ENCODE measurements at places on chromosomes 16 and 17. TPM values are rescaled to one million over a fixed set of nuclear protein-coding genes. Genes with fewer than 3 reads are reported as not detected.

- H3K4me1 ChIP-seq, result no peaks in the 10 kb centered on the region
- H3K4me3 ChIP-seq, result no peak overlapping the region
- H3K36me3 ChIP-seq, result no peaks in the 10 kb centered on the region
- no peaks in the 10 kb centered on the region for H3K27me3 ChIP-seq
Measured at GRCh38 chr16:71698491-71698890, 26.0 kb downstream of the PHLPP2 start.

DNA sequence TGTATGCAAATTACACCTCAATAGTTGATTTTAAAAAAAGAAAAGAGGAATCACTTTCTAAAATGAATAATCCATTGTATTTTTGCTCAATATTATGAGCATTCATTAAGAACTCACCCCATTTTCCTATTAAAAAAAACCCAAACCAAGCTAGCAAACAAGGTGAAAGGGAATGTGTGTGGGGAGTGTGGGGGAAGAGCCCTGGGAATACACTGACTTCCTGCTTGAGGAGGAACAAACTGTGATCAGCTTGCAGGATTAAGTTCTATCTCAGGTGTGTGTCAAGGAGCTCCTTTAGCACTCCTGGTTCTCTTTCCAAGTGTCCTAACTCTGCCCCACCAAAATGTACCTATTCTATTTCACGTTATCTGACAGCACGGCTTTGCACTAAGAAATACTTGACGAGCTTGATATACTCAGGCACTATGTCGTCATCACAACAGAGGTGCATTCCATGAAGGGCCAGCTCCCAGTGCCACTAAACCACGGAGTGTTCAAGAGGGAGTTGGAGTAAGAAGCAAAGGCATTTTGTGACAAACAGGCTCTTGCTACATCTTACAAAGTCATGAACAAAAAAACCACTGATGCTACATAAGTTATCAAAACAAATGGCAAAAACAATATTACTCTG lies 73.2 kb downstream of the MYH10 start:
- H3K4me1 ChIP-seq, result no peaks in the 10 kb centered on the region
- no peaks in the 10 kb centered on the region for H3K27me3 ChIP-seq
- no peak for DNase-seq

GRCh38 chr17:358491-359151 lies 6.0 kb upstream of the RPH3AL start:
- H3K27ac ChIP-seq, result no peak overlapping the region
- H3K4me3 ChIP-seq, result no peak overlapping the region
- H3K36me3 ChIP-seq, result no peaks in the 10 kb centered on the region
- DNase-seq, result no peak
- H3K4me1 ChIP-seq, result peaks cover 21% of the 10 kb centered on the region
- no peaks in the 10 kb centered on the region for H3K27me3 ChIP-seq

DNA sequence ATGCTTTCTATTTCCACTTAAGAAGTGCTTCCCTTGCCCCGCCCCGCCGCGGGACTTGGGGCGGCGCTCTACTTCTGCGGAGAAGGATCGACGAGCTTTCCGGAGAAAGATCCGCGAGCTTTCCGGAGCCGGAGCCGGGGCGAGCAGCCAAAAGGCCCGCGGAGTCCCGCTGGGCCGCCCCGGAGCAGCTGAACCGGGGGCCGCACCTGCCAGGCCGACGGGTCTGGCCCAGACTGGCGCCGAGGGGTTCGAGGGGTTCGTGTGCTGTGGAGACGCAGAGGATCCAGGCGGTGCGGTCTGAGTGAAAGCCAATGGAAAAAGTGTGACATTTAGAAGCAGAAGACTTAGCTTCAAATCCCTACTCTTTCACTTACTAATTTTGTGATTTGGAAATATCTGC lies 50.8 kb downstream of the TBC1D26 start:
- no peak overlapping the region for H3K4me3 ChIP-seq
- H3K27me3 ChIP-seq, result peaks cover 4% of the 10 kb centered on the region
- no peaks in the 10 kb centered on the region for H3K36me3 ChIP-seq
- no peak overlapping the region for H3K27ac ChIP-seq
- H3K4me1 ChIP-seq, result no peaks in the 10 kb centered on the region
- DNase-seq, result peak; percentile 61

- no peak overlapping the region for H3K27ac ChIP-seq
- no peaks in the 10 kb centered on the region for H3K36me3 ChIP-seq
- H3K4me3 ChIP-seq, result no peak overlapping the region
- no peaks in the 10 kb centered on the region for H3K27me3 ChIP-seq
- H3K4me1 ChIP-seq, result no peaks in the 10 kb centered on the region
- DNase-seq, result no peak
Measured at GRCh38 chr17:8872036-8872704, 4.7 kb upstream of the PIK3R6 start.

DNA sequence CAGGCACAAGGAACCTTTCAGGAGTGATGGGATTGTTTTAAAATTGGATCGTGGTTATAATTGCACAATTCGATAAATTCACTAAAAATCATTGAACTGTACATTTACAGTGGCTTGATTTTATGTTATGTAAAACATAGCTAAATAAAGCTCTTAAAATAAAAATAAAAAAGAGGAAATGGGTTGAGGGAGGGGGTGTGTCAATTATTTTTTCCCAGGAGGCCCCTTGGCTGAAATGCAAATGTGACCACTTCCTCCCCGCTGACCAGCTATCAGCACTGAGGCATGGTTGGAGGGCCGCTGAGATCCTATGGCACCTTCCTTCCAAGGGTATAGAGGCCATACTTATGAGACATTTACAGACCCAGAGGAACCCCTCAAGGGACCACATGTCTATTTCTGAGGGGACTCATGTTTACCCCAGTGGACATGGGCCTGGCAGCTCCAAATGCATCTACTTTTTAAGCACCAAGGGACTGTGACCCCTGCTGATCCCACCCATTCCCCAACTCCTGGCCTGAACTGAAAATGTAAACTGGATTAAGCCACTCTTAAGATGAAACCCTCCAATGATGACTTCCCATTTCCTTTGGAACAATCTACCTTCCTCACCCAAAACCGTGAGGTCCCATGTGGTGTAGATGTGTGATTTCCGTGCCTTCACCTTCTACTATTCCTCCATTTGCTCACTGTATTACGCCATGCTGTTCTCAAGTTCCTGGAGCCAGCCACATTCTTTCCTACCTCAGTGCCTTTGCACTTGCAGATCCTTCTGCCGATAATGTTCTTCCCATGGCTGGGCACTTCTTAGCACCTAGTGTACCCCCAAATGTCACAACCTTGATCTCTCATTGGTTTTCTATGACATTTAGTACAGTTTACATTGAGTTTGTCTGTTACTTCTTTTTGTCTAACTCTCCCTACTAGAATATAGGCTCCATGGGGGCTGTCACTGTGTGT lies 2.8 kb upstream of the IL21R start:
- H3K27ac ChIP-seq, result no peak overlapping the region
- DNase-seq, result no peak

- H3K36me3 ChIP-seq, result no peaks in the 10 kb centered on the region
- no peak overlapping the region for H3K27ac ChIP-seq
- no peak for DNase-seq
- H3K4me1 ChIP-seq, result no peaks in the 10 kb centered on the region
Measured at GRCh38 chr17:83178533-83179304, 99.3 kb downstream of the METRNL start.

- H3K36me3 ChIP-seq, result no peaks in the 10 kb centered on the region
- H3K27me3 ChIP-seq, result no peaks in the 10 kb centered on the region
- no peak for DNase-seq
- no peak overlapping the region for H3K4me3 ChIP-seq
Measured at GRCh38 chr16:57614536-57614935, 13.9 kb upstream of the ADGRG1 start.

DNA sequence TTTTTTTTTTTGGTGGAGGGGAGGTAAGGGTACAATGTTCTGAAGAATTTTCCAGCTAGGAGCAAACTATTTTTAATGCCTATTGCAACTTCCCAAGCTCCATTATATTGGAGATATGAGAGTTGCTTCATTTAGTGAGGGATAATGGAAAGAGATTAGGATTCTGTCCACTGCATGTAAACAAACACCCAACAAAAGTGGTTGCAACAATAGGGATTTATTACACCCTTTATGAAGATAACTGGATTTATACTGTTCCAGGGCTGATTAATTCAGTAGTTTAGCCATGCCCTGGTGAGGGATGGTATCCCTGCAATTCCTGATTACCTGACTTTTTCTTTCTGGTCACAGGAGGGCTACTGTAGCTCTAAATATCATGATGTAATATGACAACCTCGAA lies 40.5 kb downstream of the MAP2K6 start:
- H3K36me3 ChIP-seq, result no peaks in the 10 kb centered on the region
- no peak for DNase-seq
- no peaks in the 10 kb centered on the region for H3K4me1 ChIP-seq
- H3K27ac ChIP-seq, result no peak overlapping the region
- no peak overlapping the region for H3K4me3 ChIP-seq

GRCh38 chr16:7404217-7404616 lies 71.6 kb downstream of the RBFOX1 start:
- H3K27me3 ChIP-seq, result no peaks in the 10 kb centered on the region
- H3K27ac ChIP-seq, result no peak overlapping the region
- no peak overlapping the region for H3K4me3 ChIP-seq
- no peaks in the 10 kb centered on the region for H3K4me1 ChIP-seq

GRCh38 chr16:57039148-57039812 lies 49.9 kb downstream of the NLRC5 start:
- H3K27me3 ChIP-seq, result no peaks in the 10 kb centered on the region
- peaks cover 22% of the 10 kb centered on the region for H3K36me3 ChIP-seq
- no peaks in the 10 kb centered on the region for H3K4me1 ChIP-seq
- H3K4me3 ChIP-seq, result no peak overlapping the region
- no peak for DNase-seq

DNA sequence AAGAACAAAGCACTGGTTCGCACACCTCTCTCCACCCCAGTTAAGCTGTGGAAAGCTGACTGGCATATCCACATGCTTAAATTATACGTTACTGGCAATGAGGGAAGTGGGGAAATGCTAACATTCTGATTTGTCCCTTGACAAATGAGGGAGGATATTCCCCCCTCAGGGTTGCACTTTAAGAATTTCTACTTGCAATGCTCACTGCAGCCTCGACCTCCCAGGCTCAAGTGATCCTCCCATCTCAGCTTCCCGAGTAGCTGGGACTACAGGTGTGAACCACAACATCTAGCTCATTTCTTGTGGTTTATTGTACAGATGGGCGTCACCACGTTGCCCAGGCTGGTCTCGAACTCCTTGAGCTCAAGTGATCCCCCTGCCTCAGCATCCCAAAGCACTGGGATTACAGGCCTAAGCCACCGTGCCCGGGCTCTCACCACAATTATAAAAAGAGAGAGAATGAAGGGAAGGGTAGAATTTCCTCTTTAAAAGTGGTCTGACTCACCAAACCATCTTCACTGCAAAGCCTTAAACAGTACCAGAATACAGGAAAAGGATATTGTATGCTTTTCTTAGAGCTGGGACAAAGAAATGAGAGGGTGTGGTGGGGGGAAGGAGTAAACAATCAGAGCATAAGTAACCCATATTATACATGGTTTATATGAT lies 38.9 kb downstream of the KANSL1 start:
- H3K27ac ChIP-seq, result no peak overlapping the region
- no peaks in the 10 kb centered on the region for H3K27me3 ChIP-seq
- H3K4me1 ChIP-seq, result peaks cover 35% of the 10 kb centered on the region
- no peak overlapping the region for H3K4me3 ChIP-seq
- no peak for DNase-seq

DNA sequence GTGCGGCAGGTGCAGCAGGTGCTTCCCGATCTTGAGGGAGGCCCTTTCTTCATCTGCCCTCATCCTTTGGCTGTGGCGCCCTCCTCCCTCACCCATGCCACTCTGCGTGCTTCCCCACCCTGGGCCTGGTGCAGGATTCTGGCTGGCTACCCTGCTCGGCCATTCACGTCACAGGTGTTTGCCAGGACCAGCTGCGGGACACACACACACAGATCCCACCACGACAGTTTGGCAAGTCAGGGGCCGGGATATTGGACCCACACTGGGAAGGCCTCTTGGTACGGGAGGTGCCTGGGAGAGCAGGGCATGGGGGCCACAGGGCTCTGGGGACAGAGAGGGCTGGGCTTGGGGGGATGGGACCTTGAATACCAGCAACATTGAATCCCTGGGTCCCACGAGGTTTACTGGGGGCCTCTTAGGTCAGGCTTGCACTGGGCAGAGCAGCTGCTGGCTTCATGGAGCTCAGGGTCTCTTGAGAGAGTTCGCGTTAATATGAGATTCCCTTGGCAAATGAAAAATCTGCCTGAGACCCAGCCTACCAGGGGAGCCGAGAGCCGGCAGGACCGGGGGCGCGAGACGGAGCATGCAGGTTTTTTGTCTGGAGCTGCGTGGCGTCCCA lies 15.1 kb downstream of the ADCY7 start:
- H3K4me1 ChIP-seq, result peaks cover 9% of the 10 kb centered on the region
- H3K27me3 ChIP-seq, result no peaks in the 10 kb centered on the region
- H3K27ac ChIP-seq, result no peak overlapping the region
- H3K4me3 ChIP-seq, result no peak overlapping the region
- peaks cover 3% of the 10 kb centered on the region for H3K36me3 ChIP-seq
- DNase-seq, result no peak

DNA sequence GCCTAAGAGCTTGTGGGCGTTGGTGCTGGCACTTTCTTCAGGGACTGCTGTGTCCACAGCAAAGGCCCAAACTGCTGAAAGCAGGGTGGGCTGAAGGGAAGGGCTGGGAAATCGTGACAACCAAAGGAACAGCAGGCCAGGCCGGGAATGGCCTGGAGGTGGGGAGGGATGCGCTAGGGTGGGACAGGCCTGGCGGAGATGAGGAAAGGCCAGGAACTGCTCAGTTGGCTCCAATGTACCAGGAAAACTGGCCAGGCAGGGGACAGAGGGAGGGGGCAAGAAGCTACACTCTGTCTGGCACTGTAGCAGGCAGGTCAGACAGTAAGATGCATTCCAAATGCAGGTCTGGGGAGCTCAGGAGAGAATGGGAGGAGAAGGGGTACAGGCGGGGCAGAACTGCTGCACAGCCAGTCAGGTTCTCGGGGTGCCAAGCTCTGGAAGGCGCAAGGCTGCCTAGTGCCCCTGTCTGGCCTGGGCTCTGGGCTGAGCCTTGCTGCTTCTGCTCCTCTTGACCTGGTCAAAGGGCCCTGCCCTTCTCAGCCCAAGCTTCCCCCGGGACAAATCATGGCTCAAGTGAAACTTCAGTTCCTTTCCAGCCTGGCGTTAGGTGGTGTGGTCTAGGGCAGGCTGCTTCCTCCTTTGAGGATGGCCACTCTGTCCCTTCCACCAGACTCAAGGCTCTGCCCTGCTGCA lies 7.3 kb downstream of the PNMT start:
- peak overlapping the region; percentile 56 for H3K27ac ChIP-seq
- no peaks in the 10 kb centered on the region for H3K36me3 ChIP-seq
- no peak overlapping the region for H3K4me3 ChIP-seq
- DNase-seq, result no peak

GRCh38 chr17:4055014-4055413 lies 87.8 kb downstream of the ZZEF1 start:
- no peak for DNase-seq
- H3K4me3 ChIP-seq, result no peak overlapping the region

The MYH3 gene
- polyA plus RNA-seq, result 40.0 TPM

The ACSM3 gene
- 3.5 TPM for polyA plus RNA-seq

The ACAP1 gene
- polyA plus RNA-seq, result 9.1 TPM

The GSPT1 gene
- polyA plus RNA-seq, result 79.7 TPM

The CORO1A gene
- polyA plus RNA-seq, result 36.6 TPM

The MMP15 gene
- polyA plus RNA-seq, result 38.2 TPM

The SLC16A6 gene
- 0.18 TPM for polyA plus RNA-seq

The INCA1 gene
- 4.9 TPM for polyA plus RNA-seq

Data from small intestine (tissue), 16 donors.